ENCODE measurements at places on chromosomes 11 and 22.

DNA sequence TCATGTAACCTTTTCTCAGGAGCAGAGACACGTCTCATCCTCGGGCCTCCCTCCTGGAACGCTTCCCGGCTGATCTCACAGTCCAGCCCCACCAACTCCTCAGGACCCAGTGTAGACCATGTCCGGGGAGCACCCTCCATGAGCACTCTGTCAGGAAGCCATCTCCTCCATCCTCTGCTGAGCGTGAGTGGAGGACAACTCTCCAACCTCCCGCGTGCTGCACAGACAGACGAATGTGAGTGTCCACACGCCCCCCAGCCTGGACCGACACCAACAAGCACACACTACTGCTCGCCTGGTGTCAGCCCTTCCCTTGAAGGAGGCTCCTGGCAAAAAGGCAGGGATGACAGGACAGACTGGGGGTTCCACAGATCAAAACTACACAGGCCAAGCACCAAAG is 86.6 kb downstream of the SHANK2 start:
- peaks cover 18% of the 10 kb centered on the region for H3K36me3 ChIP-seq
- H3K27ac ChIP-seq: no peak overlapping the region
- DNase-seq: no peak
- H3K27me3 ChIP-seq: no peaks in the 10 kb centered on the region
- H3K4me3 ChIP-seq: no peak overlapping the region

DNA sequence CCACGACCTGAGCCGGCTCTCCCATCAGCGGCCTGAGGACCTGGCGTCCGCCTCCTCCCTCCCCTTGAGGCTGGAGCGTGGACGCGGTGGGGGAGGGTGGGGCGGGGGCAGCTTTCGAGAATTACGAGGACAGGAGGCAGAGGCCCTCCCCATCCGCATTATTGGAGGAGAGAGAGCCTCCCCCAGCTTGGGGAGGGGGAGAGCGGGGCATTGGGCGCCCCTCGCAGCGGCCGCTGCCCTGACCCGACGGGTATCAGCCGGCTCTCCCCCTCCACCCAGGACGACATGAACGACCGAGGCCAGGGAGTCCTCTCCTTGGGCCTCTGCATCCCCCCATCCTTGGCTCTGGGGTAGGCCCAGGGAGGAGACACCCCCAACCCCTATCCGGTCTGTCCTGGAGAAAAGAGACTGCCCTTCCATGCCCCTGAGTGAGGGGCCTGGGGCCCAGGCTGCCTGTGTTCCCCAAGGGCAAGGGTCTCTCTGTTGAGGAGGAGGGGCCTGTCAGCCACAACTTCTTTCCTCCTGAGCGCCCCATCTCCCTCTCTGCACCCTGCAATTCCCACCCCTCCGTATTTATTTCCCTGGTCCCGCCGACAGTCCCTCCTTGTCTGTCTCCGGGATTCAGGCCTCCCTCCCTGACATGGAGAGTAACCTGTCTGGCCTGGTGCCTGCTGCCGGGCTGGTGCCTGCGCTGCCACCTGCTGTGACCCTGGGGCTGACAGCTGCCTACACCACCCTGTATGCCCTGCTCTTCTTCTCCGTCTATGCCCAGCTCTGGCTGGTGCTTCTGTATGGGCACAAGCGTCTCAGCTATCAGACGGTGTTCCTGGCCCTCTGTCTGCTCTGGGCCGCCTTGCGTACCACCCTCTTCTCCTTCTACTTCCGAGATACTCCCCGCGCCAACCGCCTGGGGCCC is 495 bp downstream of the GPR137 start:
- H3K27me3 ChIP-seq: peaks cover 12% of the 10 kb centered on the region
- peaks cover 2% of the 10 kb centered on the region for H3K36me3 ChIP-seq
- DNase-seq: no peak
- H3K4me1 ChIP-seq: no peaks in the 10 kb centered on the region
- H3K27ac ChIP-seq: no peak overlapping the region
- H3K4me3 ChIP-seq: peak overlapping the region; percentile 82

- H3K27ac ChIP-seq: no peak overlapping the region
- no peaks in the 10 kb centered on the region for H3K27me3 ChIP-seq
- H3K4me1 ChIP-seq: no peaks in the 10 kb centered on the region
- no peak overlapping the region for H3K4me3 ChIP-seq
These were observed 591.4 kb downstream of the SOX6 start for GRCh38 chr11:15764948-15765347.

- DNase-seq: peak; percentile 96
- no peaks in the 10 kb centered on the region for H3K4me1 ChIP-seq
- H3K27ac ChIP-seq: no peak overlapping the region
- H3K36me3 ChIP-seq: no peaks in the 10 kb centered on the region
- H3K27me3 ChIP-seq: peaks cover 5% of the 10 kb centered on the region
These were observed 39.0 kb downstream of the SLC22A12 start for GRCh38 chr11:64629796-64630562.

DNA sequence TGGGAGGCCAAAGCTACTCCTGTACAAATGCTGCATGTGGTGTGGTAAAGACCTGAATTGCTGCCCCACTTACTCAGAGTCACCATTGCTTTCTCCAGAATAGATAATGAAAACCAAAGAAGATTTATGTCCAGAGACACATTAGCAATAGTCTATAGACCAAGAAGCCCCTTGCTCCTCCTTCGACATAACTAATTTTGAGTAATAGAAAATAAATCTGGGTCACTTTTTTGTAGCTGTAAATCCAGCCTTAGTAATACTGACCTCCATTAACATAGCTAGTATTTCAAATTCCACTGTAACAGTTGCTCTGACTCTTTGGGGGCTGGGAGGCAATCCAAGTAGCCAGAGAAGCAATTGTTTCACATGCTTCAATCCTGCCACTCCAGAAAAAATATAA is 145.9 kb downstream of the MAML2 start:
- peaks cover 20% of the 10 kb centered on the region for H3K4me1 ChIP-seq
- no peaks in the 10 kb centered on the region for H3K27me3 ChIP-seq
- H3K27ac ChIP-seq: peak overlapping the region; percentile 62
- H3K4me3 ChIP-seq: 0 out of 3 replicates have a peak overlapping the region, but pooled peaks have one; percentile 10
- no peak for DNase-seq

GRCh38 chr11:47437746-47438418 is 11.1 kb downstream of the RAPSN start:
- no peaks in the 10 kb centered on the region for H3K4me1 ChIP-seq
- no peak overlapping the region for H3K4me3 ChIP-seq

- no peaks in the 10 kb centered on the region for H3K36me3 ChIP-seq
- no peaks in the 10 kb centered on the region for H3K27me3 ChIP-seq
- H3K4me1 ChIP-seq: peaks cover 2% of the 10 kb centered on the region
- no peak overlapping the region for H3K4me3 ChIP-seq
- no peak overlapping the region for H3K27ac ChIP-seq
- DNase-seq: no peak
These were observed 1.9 kb upstream of the TYR start for GRCh38 chr11:89175796-89176195.

- no peak for DNase-seq
- H3K4me1 ChIP-seq: peaks cover 3% of the 10 kb centered on the region
- no peaks in the 10 kb centered on the region for H3K27me3 ChIP-seq
- H3K27ac ChIP-seq: no peak overlapping the region
- H3K4me3 ChIP-seq: no peak overlapping the region
These were observed 178.6 kb downstream of the DSCAML1 start for GRCh38 chr11:117618302-117618981.

GRCh38 chr11:27914080-27914479 is 193.9 kb downstream of the KIF18A start:
- no peaks in the 10 kb centered on the region for H3K27me3 ChIP-seq
- H3K4me3 ChIP-seq: no peak overlapping the region
- H3K36me3 ChIP-seq: no peaks in the 10 kb centered on the region
- no peak overlapping the region for H3K27ac ChIP-seq

DNA sequence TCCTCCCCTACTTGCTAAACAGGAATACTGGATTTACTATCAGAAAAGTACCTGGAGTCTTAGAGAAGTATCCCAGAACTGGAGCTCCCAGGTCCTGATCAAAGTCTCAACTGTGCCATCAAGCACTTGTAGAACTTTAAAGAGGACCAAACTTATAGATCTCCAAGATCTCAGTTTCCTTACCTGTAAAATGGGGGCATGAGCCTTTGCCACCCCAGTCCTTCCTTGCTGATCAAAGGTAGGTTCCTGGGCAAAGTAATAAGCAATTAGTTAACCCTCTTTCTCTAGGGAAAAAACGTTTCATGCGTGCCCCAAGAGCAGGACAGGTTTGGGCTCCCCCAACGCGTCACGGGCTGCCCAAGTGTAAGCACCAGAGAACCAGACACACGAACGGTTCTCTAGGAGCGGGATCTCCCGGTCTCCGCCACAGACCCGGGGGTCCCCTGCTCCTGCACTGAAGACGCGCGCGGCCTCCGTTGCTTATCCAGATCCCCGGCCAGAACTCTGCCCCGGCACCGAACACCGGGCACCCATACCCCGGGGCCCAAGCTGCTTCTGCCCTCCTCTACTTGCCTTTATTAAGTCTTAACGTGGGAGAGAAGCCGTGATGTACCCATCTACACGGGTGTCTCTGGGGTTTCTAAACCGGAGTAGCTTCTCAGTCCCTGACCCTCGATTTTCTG is 505 bp downstream of the ZNF214 start:
- no peaks in the 10 kb centered on the region for H3K4me1 ChIP-seq
- DNase-seq: peak; percentile 38
- H3K27me3 ChIP-seq: no peaks in the 10 kb centered on the region
- no peaks in the 10 kb centered on the region for H3K36me3 ChIP-seq

GRCh38 chr22:31184015-31184414 is 24.0 kb downstream of the RNF185 start:
- peaks cover 16% of the 10 kb centered on the region for H3K36me3 ChIP-seq
- H3K4me3 ChIP-seq: no peak overlapping the region
- no peak overlapping the region for H3K27ac ChIP-seq
- no peaks in the 10 kb centered on the region for H3K27me3 ChIP-seq
- H3K4me1 ChIP-seq: no peaks in the 10 kb centered on the region

DNA sequence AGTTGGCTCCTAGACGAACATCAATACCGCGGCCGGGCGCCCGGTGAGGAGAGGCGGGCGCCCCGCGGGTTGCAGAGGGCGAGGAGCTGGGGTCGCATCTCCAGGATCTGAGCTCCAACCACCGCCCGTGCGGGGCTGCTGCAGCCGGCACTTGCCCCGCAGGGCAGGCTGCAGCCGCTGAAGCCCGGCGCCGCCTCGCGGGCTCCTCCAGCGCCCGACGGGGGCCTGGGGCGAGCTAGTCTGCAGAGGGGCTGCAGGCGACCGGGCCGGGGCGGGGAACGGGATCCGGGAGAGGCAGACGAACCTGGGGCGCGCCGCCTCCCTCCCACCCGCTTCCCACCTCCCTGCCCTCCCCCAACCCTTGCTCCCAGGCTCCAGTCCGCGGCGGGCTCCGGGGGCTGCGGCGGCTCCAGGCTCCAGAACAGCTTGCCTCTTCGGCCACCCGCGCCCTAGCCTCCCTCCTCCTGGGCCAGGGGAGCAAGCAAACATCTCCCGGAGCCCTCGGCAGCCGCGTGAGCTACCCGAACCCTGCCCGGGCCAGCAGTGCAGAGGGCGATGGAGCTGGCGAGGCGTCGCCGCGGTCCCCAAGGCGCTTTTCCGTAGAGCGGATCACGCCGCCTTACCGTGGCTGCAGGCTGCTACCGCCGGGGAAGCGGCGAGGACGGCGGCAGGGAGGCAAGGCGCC is 802 bp downstream of the TENM4 start:
- no peak overlapping the region for H3K27ac ChIP-seq
- peak overlapping the region; percentile 92 for H3K4me3 ChIP-seq
- DNase-seq: peak; percentile 55
- peaks cover 40% of the 10 kb centered on the region for H3K27me3 ChIP-seq

- peaks cover 16% of the 10 kb centered on the region for H3K4me1 ChIP-seq
- H3K4me3 ChIP-seq: no peak overlapping the region
- H3K27me3 ChIP-seq: no peaks in the 10 kb centered on the region
- DNase-seq: no peak
- no peaks in the 10 kb centered on the region for H3K36me3 ChIP-seq
These were observed 752.3 kb downstream of the NTM start for GRCh38 chr11:132122735-132123134.

- peak; percentile 86 for DNase-seq
- H3K27ac ChIP-seq: no peak overlapping the region
- 0 out of 2 replicates have a peak, but pooled peaks cover 5% of the 10 kb centered on the region for H3K4me1 ChIP-seq
- H3K27me3 ChIP-seq: no peaks in the 10 kb centered on the region
- H3K36me3 ChIP-seq: no peaks in the 10 kb centered on the region
- H3K4me3 ChIP-seq: no peak overlapping the region
These were observed 52.4 kb downstream of the CACNA1I start for GRCh38 chr22:39622881-39623367.

- H3K4me1 ChIP-seq: peaks cover 7% of the 10 kb centered on the region
- no peak for DNase-seq
- no peaks in the 10 kb centered on the region for H3K27me3 ChIP-seq
- H3K4me3 ChIP-seq: no peak overlapping the region
- H3K27ac ChIP-seq: no peak overlapping the region
These were observed 64.0 kb downstream of the PARVA start for GRCh38 chr11:12441231-12441861.

- H3K27me3 ChIP-seq: no peaks in the 10 kb centered on the region
- H3K4me3 ChIP-seq: no peak overlapping the region
- H3K27ac ChIP-seq: no peak overlapping the region
These were observed 1445.6 kb downstream of the TBC1D22A start for GRCh38 chr22:48207919-48208535.

- H3K4me3 ChIP-seq: no peak overlapping the region
- no peak overlapping the region for H3K27ac ChIP-seq
- H3K27me3 ChIP-seq: peaks cover 49% of the 10 kb centered on the region
- H3K4me1 ChIP-seq: no peaks in the 10 kb centered on the region
These were observed 78.8 kb upstream of the TOP3B start for GRCh38 chr22:22061085-22062077.

DNA sequence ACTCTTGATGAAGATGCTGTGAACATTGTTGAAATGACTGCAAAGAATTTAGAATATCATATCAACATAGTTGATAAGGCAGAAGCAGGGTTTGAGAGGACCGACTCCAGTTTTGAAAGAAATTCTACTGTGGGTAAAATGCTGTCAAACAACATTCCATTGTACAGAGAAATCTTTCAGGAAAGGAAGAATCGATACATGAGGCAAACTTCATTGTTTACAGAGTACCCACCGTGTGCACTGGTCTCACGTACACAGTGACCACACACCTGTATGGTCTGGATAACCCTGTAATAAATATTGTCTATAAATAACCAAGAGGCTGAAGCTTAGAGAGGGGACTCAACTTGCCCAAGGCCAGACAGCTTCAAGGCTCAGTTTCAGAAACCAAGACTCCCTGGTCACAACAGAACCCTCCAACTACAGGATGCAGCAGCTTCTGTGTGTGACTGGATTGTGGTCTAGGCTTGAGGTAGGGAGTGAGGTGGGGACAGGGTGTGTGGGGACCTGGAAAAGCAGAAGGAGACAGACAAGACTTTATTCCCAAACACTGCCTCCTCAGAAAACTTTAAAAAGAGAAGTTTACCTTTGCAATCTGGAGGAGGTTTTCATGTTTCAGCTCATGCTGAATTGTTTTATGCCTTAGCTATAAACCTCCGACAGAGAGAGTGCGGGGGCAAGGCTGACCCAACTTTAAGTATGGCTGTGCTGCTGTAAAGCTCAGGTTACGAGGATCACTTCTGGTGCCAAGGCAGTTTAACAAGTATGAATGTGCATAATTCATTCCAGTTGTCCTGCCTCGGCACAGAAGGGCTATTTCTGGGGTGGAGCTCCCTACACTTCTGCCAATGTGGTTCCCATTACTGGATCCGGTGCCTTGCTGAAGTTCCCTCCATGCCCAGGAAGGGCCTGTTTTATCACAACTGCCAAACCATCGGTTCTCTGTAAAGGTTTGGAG is 372.6 kb upstream of the NARS2 start:
- H3K36me3 ChIP-seq: no peaks in the 10 kb centered on the region
- H3K27ac ChIP-seq: no peak overlapping the region
- DNase-seq: no peak
